ENCODE measurements at places on chromosomes 4 and X.

DNA sequence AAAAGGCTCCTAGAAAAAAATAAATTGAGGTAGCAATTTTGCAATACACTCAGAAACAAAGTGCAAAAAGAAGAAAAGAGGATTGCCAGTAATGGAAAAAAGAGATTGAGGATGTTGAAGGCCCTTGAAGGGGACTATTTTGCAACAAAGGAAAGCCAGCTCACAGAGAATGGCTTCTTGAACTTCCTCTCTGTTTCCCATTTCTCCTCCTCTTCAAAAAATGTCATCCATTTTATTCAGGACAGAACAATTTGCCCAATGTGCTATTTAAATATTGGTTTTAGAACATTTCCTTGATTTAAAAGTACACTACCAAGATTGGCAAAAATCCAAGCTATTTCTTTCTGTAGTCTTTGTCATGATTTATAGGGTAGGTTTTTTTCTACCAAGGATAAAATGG, 60.2 kb downstream of the GASK1B start:
- no peak for DNase-seq

DNA sequence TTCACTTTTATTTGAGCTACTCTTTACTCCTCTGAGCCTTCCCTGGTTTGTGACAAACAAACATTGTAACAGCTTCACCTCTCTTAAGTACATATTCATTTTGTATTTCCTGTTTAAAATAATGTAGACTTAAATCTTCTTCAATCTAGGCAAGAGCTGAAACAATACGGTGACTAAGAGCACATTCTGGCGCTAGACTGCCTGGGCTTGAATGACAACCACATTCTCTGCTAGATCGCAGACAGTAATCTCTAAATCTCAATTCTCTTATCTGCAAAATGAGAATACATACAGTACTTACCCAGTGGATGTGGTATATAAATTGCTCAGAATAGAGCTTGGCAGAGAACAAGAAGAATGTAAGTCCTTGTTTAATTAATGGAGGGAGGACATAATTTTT, 144.8 kb downstream of the ARAP2 start:
- DNase-seq, result no peak

DNA sequence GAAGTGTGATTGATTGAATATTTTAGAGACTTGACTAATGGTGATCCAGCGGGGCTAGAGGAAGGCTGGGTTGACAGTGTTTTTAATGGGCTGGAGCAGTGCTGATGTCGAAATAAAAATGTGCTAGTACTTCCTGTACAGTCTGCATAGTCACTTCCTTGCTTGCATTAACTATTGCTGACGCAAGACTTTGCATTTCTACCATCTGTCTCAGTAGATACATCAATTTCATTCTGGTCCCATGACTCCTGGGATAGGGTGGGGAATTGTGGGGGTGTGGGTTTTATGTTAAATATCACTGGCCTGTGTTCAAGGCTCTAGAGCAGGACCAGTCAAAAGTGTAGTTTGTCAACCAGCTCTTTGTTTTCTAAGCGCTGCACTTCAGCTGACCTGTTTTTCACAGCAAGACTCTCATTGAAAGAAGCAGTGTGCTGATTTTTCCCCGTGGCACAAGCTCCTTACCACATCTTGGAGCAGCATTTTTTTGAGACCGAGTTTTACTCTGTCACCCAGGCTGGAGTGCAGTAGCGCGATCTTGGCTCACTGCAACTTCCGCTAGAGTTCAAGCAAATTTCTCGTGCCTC, 35.2 kb upstream of the PHEX start:
- DNase-seq, result peak; percentile 31

DNA sequence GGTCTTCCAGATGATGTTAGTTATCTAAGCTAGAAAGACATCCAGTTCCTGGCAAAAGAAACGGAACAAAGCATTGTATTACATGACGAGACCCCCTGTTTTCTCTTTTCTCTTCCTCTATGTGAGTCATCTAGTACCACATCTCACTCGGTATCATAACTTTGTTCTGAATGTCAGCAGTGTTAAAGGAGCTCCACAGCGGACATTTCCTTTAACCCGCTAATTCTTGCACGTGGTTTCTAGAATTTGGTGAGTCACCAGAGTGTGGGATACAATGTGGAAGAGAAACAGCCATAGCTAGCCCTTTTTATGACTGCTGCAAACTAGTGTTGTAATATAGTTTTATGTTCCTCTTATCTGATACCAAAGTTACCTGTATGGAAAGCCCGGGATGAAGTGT, 243.7 kb downstream of the TENM3 start:
- no peak for DNase-seq

- no peak for DNase-seq
Observed at GRCh38 chr4:185332575-185333464, 62.9 kb downstream of the LRP2BP start.

- no peak for DNase-seq
Observed at GRCh38 chr4:164614999-164615398, 138.9 kb upstream of the SMIM31 start.
